ENCODE measurements at places on chromosomes 5 and 9. TPM values are rescaled to one million over a fixed set of nuclear protein-coding genes. Genes with fewer than 3 reads are reported as not detected.

- DNase-seq: no peak
These were observed 192.8 kb downstream of the ARRDC3 start for GRCh38 chr5:91190314-91190690.

DNA sequence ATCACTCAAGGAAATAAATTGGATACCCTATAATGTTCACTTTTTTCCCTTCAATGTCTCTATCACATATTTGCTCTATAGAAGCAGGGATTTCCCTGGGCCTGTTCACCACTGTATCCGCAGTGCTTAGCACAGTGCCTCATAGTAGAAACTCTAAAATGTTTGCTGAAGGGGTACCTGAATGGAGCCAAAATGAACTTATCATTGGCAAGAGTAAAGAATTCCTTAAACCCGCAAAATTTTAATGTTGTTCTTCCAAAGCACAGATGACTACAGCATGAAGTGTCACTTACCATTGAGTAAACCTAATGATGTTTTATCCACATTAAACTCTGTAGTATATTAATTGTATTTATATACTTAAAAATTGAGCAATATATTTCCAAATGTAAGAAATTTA is 96.1 kb downstream of the JAKMIP2 start:
- no peak for DNase-seq

CNTLN gene
- polyA plus RNA-seq: 11.2 TPM

RNF183 gene
- polyA plus RNA-seq: 0.12 TPM

- DNase-seq: no peak
These were observed 152.2 kb downstream of the SYK start for GRCh38 chr9:90953805-90954204.

- DNase-seq: peak; percentile 89
These were observed 191.3 kb downstream of the RGS3 start for GRCh38 chr9:113654605-113655428.

PCDHB14 gene
- polyA plus RNA-seq: 5.7 TPM

DBH gene
- polyA plus RNA-seq: 0.63 TPM

C9 gene
- 0.46 TPM for polyA plus RNA-seq

GRCh38 chr9:117470902-117471301 is 56.0 kb upstream of the ASTN2 start:
- no peak for DNase-seq

- no peak for DNase-seq
These were observed 3.7 kb upstream of the GNPDA1 start for GRCh38 chr5:142016556-142016955.

N4BP3 gene
- polyA plus RNA-seq: 20.0 TPM

TTC39B gene
- 2.8 TPM for polyA plus RNA-seq

GRCh38 chr5:150516011-150516410 is 8.1 kb downstream of the NDST1 start:
- no peak for DNase-seq

DNA sequence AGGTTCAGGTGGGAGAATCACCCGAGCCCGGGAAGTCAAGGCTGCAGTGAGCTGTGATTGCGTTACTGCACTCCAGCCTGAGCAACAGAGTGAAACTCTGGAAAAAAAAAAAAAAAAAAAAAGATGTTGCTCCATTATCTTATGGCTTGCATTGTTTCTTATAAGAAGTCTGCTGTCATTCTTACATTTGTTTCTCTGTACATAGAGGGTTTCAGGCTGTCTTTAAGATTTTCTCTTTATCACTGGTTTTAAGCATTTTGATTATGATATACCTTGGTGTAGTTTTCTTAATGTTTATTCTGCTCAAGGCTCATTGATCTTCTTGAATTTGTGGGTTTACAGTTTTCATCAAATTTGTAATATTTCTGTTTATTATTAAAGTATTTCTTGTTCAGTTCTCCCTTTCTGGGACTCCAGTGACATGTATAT is 35.2 kb downstream of the MVB12B start:
- DNase-seq: no peak

DNA sequence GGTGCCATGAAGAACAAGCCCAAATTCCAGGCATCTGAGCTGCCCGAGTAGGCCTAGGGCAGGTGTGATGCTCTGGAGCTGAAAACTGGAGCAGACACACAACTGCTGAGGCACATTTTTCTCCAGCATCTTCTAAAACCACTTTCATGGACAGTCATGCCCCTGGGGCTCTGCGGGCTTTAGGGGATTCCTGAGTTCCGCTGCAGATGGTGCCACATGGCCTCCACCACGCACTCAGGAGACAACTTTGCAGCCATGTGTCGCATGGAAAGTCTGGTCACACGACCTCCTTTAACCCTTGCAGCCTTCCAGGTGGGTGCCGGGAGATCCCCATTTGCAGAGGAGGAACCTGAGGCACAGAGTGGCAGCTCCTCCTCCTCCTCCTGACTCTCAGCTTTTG is 112.8 kb upstream of the SARDH start:
- DNase-seq: no peak

UBE2D2 gene
- 104 TPM for polyA plus RNA-seq

GRCh38 chr9:92163276-92163675 is 48.1 kb upstream of the SPTLC1 start:
- no peak for DNase-seq

- DNase-seq: no peak
These were observed 65.3 kb upstream of the NFIB start for GRCh38 chr9:14379280-14379679.

- no peak for DNase-seq
These were observed 81.1 kb downstream of the VAV2 start for GRCh38 chr9:133910855-133911514.

CDH18 gene
- polyA plus RNA-seq: 6.2 TPM

LEAP2 gene
- 0.95 TPM for polyA plus RNA-seq

DNA sequence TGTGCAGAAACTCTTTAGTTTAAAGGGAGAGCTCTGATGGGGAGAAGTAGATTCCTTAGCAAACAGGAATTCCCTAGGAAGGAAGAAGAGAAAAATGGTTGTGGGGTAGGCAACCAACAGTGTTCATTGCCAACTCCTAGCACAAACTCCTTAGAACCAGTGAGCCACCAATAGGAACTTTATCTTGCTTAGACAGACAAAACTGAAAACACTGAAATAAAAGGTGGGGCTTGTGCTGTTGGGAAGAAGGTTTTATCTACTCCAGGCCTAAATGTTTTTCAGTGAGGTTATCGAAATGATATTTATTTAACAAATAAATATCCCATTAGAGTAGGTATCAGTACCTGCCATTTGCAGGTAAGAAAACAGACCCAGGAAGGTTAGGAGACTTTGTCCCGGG is 7.7 kb upstream of the GLRX start:
- DNase-seq: no peak

ROPN1L gene
- not detected for polyA plus RNA-seq

DNA sequence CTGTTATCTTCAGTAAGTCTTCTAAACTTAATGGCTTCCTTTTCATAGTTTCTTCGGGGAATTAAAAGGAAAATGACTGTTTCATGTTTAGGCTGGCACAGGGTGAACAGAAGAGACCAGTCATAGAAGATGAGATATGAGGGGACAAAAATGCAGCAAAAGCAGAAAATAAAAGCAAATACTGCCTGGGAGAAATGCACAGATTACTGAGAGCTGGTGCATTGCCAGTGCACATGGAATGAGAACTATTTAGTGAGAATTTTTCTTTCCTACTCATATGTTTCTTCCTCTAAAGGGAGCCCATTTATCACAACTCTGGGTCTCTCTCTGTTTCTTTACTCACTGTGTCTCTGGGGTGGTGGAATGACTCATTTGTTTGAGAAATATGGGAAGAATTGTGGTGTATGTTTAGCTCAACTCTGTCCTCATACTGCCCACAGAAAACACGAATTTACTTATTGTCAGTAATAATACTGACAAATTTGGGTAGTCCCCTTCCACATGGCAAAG is 25.9 kb upstream of the ANKRD55 start:
- peak; percentile 62 for DNase-seq

SPZ1 gene
- polyA plus RNA-seq: 0.08 TPM

KCNT1 gene
- polyA plus RNA-seq: 11.4 TPM

GRCh38 chr9:16033921-16034691 is 481.3 kb downstream of the CCDC171 start:
- DNase-seq: peak; percentile 13

ANGPTL2 gene
- 92.7 TPM for polyA plus RNA-seq

GRCh38 chr9:112925058-112925641 is 34.5 kb upstream of the SLC46A2 start:
- no peak for DNase-seq

- no peak for DNase-seq
These were observed 32.8 kb downstream of the GDNF start for GRCh38 chr5:37807015-37807414.

DNA sequence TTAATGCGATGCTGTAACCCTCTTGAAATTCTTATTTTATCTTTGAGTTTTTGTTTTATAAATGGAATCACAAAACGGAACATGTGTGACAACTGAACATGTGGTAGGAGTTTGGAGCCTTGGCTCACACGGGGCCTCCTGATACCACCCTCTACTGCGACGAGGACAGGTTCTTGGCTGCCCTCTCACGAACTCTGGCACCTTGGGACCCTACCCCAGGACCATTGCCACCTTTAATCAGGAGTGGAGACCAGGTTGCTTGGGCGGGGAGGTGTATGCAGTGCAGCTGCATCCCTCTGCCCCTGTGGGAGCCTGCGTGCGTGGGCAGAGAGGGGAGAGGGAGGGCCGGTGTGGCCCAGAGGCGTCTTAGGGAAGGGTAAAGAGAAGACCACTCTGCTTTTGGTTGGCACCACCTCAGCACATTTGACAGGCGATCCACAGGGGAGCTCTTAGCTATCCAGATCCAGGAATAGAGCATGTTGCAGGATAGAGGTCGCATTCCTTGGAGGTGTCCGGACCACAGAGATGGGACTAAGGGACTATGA is 753.9 kb upstream of the PTPRD start:
- no peak for DNase-seq

TLR4 gene
- 8.8 TPM for polyA plus RNA-seq

DNA sequence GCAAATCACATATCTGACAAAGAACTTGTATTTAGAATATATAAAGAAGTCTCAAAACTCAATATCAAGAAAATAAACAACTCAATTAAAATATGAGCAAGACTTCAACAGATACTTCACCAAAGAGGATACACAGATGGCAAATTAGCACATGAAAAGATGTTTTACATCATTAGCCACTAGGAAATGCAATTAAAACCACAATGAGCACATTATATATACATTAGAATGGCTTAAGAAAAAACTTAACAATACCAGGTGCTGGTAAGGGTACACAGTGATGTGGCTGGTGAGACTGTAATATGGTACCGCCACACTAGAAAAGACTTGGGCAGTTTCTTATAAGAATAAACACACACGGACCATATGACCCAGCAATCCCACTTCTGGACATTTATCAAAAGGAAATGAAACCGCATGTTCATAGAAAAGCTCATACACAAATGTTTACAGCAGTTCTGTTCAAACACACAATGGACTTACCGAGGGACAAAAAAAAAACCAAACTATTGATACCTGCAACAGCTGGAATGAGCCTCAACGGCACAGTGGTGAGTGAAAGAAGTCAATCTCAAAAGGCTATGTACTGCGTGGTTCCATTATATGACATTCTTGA is 27.6 kb downstream of the SEMA4D start:
- DNase-seq: no peak

DNA sequence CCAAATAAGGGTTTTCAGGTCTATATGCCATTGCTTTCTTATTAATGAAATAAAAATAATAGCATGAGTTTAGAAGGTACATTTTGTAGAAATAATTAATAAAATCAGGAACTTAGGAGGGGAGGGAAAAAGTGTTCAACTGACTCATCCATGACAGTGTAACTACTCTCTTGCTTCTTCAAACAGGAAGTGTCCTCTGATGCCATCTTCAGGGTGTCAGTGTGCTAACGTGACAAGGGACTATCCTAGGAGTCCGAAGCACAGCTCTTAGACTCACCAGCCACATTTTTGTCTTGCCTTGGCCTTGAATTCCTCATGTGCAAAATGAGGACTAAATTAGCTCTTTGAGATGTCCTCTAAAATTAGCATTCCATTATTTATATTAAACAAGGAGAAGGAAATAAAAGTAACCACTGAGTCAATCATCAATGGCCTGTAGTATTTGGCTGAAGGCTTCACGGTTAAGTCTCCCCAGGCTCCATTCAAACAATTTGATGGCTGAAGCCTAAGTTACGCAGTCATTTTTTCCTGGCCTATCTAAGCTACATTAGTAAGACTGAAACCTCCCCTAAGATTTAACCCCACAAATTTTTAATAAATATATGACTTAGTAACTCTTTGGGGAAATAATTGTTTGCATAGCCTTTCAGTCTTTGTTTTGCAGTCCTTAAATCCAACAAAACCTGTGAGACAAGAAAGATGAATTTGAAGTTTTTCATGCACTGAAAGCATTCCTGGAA is 151.1 kb downstream of the ARL15 start:
- peak; percentile 67 for DNase-seq

TMEM174 gene
- not detected for polyA plus RNA-seq

DNA sequence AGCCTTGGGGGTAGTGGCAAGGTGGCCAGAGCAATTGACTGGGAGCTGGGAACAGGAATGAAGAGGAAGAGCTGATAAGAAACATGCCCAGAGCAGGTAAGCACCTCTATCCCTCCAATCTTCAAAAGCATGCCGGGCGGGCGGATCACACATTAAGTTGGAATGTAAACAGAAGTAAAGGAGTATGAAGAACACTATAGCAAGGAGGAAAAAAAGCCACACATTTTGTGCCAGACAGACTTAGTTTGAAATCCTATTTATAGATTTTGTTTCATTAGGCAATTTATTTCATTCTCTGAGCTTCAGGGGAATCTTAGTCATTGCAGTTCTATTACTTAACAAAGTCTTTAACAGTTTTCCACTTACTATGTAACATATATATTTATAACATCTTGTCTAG is 173.9 kb upstream of the TNC start:
- no peak for DNase-seq

CNTNAP3B gene
- 4.4 TPM for polyA plus RNA-seq

GRCh38 chr5:142918959-142919635 is 148.9 kb downstream of the ARHGAP26 start:
- DNase-seq: no peak

- DNase-seq: no peak
These were observed 19.1 kb downstream of the GFI1B start for GRCh38 chr9:132997591-132997990.

DNA sequence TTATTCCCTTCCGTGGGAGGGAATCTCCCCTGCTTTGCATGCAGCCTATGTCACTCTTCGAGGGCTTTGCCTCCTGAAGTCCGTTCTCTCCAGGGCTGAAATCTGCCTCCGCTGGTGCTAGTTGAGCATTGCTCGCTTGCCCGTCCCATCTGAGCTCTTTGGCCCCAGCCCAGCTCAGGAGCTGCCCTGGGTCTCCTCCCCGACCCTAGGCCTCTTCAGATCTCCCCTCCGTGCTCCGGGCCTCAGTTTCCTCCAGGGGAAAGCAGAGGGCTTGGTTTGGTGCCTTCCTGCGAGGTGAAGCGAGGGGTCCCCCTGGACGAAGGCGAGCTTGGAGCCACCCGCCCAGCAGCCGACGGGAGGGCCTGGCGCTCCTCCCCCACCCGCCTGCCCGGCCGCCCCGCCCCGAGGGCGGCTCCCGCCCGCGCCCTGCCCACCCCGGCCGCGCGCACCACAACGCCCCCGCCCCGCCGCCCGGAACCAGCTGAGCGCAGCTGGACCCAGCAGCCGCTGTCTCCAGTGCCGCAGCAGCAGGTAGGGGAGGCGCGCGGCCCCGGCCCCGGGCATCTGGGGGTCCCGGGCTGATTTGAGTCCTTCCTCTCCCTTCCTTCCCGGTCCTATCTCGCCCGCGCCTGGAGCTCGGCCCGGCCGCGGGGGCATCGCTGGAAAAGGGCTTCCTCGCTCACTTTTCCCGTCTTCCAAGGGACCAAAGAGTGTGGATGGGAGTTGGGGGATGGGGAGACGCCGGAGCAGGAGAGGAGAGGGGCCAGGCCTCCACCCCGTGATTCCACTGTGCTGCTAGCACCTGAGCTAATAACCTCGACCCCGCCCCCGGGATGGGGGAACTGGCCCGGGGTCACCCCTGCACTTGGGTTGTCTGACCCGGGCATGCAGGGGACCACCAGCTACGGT is at the start of gene GSN:
TSS of gene GSN (plus strand) at position 474 of the 909 bp plus-strand sequence. CDS start 33,810 bp downstream, outside the sequence.
- no peak for DNase-seq
